ENCODE measurements at places on chromosomes 1 and 21.

GRCh38 chr1:115261496-115261895, 76.6 kb downstream of the NGF start:
- no peak for DNase-seq

- no peak for DNase-seq
These were observed 44.6 kb downstream of the WASF2 start for GRCh38 chr1:27445177-27445936.

DNA sequence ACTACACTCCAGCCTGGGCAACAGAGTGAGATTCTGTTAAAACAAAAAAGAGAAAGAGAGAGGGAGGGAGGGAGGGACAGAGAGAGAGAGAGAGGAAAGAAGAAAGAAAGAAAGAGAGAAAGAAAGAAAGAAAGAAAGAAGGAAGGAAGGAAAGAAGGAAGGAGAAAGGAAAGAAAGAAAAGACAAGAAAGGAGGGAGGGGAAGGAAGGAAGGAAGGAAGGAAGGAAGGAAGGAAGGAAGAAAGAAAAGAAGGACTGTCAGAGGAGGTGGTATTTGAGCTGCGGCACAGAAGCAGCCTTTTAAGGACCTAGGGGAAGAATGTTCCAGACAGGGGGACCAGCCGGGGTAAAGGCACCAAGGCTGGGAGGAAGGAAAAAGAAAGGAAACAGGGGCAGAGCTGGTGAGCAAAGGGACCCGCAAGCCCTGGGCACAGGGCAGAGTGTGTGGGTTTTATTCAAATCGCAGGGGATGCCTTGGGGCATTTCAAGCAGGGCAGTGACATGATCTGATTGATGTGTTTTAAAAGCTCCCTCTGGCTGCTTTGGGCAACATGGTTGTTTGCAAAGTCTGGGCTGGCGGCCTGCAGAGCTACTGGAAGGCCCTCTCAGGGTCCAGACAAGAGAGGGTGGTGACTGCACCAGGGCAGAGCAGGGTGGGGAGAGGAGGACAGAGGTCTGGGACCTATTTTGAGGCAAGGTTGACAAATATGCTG, 176.9 kb upstream of the VAMP3 start:
- DNase-seq: no peak

DNA sequence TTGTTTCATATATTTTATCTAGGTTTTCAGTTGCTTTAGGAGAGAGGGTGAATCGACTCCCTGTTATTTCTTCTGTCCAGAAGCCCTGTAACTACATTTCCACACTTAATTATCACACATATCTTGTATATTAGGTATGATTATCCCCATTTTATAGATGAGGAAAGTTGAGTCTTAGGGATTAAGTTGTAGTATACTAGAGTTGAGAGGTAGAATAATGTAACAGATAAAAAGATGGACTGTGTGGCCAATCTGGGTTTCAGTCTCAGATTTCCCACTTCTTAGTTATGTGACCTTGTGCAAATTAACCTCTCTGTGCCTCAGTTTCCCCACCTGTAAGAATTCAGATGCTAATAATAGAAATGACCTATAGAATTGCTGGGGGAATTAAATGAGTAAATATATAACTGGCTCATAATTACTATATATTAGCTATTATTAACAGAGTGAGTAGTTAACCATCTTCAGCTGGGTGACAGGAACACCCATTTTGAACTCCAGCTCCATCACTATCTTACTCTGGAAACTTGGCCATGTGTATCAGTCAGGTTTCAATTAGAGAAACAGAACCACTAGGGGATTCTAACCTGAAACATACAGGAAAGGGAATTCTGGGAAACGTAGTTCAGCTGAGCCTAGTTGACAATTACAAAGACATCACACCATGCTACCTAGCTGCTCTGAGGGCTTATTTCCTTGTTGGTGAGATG, 20.4 kb upstream of the FOXO6 start:
- no peak for DNase-seq

- no peak for DNase-seq
These were observed 630 bp upstream of the DBT start for GRCh38 chr1:100250264-100250663.

- no peak for DNase-seq
These were observed 32.1 kb downstream of the CTNNBIP1 start for GRCh38 chr1:9877962-9878361.

DNA sequence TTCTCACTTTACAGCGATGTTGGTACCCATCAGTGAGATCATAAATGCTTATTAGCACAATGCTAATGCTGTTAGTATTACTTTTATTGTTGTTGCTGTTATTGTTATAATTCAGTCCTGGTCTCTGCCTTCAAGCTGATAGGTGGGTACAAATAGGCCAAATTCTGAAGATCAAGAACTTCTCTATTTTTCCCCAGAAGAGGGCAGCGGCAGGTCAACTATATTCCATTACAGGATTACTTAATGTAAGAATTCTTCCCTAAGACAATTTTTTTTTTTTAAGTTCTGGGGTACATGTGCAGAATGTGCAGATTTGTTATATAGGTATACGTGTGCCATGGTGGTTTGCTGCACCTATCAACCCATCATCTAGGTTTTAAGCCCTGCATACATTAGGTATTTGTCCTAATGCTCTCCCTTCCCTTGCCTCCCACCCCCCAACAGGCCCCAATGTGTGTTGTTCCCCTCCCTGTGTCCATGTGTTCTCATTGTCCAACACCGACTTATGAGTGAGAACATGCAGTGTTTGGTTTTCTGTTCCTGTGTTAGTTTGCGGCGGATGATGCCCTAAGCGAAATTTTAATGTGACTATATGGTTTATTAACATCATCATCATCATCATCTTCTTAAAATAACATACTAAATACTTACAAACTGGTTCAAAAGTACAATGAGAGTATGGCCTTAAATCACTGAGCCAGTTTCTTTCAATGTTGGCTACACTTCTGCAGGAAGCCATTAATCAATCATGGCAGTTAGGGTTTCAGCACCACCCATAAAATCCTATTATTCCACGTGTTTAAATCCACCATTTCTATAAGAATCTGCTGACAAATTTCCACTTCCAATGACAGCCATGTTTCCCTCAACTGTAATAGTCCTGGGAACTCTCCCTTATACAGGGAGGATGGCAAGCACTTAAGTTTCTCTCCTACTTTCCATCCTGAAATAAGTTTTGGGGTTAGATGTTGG, 19.2 kb downstream of the SLC19A2 start:
- DNase-seq: no peak
